NCI-H1092 treated with DMSO at 0.1 percent for 48 hours (cell line): ENCODE measurements at places on chromosomes 2 and 18.

- DNase-seq = no peak
Observed at GRCh38 chr2:200479692-200480265, 30.1 kb downstream of the KCTD18 start.

DNA sequence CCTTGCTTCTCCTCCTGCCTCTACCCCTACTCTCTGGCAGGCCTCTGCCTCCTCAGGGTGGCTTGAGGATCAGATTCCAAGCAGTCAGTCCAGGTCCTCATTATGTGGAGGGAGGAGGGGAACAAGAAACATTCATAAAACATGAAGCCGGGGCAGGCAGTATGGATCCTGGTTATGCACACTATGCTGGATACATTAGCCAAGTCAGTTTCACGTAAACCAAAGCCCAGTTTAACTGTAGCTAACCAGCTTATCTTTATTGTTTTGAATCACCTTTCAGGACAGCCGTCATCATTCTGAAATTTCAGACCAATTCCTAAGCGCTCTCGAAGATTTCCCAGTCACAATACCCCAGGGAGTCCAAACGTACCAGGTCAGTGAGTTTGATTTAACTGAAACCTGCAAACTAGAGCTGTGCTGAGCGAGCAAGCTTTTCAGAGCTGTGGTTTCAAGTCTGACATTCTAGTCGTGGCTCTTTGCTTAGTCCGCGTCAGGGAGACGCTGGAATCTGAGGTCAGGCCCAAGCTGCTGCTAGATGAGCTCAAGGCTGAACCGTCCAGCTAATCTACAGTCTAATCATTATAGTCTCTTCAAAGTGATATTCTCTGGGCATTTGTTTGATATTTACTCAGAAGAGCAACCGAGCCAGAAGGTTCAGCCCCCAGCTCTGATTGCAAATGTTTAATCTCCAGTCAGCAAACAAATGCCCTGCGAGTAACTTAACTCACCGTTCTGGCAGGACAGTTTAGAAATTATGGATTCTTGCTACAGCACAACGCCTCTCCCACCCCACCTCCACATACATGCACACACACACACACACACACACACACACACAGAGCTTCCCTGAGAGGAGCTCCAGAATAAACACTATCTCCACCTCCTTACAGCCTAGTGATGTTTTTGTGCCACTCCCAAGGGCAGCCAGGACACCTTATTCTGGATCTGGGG, 63.8 kb upstream of the BZW1 start:
- DNase-seq = no peak

DNA sequence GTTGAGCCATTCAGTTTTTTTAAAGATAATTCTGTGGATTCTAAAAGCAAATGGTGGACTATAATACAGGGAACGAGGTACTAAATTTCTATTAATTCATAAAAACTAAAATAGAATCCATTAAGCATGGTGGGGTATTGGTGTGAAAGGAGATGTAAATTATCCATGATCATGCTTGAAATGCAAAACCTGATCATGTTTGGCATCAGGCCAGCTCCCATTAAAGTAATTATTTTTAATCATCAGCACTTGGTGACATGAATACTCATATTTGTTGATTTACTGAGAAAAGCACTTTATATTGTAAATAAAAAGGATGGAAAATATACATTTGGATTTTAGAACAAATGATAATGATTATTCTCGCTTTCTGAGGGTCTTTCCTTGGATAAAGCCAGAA, 232.3 kb upstream of the MEIS1 start:
- no peak for DNase-seq

DNA sequence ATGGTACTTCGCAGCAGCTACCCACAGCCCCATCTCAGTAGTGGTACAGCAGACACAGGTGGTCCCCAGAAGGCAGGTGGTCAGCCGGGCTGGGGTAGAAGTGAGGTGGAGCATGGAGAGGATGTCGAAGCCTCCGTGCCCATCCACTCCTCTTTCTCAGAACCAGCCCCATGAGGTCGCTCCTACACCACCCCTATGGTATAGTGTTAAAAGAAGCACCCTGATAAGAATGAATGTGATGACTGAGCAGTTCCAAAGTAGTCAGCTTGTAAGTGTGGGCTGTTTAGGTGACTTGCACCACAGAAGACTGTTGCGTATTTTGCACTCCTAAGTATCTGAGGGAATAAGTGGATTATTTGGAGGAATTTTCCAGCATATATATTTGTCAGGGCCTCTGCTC, 111.3 kb downstream of the WDSUB1 start:
- no peak for DNase-seq

DNA sequence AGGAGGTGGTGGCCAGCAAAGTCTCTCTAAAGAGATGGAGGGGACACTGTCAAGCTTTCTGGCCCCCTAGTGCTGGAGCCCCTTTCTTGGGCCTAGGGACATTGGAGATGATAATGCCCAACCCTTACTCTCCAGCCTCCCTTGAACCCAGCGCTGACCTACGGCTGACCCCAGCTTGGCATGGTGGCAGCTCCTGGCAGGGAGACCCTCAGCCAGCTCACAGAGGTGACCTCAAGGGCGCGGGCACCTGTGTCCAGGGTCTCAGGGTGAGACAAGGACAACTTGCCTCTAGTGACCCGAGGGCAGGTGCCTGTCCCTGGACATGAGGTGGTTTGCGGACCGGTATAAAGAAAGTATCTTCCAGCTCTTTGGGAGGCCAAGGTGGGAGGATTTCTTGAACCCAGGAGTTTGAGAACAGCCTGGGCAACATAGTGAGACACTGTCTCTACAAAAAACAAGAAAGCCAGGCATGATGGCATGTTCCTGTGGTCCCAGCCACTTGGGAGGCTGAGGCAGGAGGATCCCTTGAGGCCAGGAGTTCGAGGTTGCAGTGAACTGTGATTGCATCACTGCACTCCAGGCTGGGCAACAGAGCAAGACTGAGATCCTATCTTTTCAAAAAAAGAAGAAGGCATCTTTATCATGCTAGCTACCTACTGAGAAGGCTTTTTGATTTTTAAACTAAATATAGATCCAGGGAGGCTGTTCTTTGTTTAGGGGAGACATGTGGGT, 3.3 kb upstream of the PER2 start:
- DNase-seq = no peak

GRCh38 chr2:61266632-61267505, 104.9 kb downstream of the C2orf74 start:
- no peak for DNase-seq

DNA sequence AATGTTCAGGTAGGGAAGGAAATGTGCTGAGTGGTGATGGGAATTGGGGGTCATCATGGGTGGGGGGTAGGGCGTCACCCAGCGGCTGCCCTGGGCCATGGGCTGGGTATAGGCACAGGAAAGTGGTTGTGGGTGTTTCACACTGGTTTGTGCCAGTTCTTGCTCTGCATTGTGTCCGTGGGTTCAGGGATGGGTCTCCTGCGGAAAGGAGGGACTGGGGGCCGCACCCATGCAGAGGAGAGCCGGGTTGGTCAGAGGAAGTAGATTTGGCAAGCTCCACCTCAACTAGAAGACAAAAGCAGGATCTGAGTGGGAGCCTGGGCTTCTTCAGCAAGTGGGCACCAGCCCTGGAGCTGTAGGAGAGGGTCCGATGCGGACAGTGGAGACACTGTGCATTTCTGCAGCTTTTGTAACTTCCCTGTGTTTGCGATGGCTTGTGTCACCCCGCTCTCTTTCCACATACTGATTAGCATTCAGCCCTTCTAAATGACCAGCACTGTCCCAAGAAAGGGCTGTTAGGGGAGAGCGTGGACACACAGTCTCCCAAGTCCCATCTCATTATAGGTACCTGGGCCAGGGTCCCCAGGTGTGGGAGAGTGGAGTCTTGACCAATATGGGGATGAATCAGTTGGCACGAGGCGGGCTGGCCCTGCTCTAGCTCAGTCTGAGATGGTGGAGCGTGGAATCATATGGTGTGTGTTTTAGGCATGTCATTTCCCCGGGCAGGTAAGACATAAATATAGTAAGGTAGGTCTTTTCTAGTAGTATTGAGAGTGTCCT, 67.2 kb downstream of the LRRFIP1 start:
- DNase-seq = no peak

DNA sequence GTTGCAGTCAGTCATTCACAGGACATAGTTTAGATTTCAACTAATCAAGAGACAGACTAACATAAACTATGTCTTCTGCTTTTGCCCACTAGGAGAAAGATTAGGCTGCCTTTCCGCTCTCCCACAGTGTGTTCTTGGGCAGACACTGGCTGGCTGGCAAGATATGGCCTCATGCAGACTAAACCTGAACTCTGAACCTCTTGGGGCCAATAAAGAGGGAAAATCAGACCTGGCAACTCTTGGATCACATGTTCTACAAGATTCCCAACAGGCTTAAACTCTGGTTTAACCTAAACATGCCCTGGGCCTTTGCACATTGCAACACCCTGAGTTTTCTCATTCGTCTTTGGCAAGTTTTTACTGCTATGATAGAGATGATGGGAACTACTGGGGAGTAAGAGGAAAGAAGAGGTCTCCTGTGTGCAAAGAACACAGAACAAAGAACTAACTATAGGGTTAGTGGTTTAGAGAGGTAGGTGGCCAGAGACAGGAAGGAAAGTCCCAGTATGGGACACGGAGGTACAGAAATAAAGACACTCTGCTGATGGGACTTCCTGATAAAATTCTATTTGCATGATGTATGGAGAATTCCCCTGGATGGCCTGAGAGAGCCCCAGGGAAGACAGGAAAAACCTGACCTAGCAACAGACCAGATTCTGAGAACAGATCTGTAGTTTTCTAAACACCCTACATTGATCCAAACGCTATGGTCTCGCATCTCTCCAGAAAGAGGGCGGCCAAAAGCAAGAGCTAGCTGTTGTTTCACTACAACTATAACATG, 2.0 kb upstream of the ATRAID start:
- no peak for DNase-seq

DNA sequence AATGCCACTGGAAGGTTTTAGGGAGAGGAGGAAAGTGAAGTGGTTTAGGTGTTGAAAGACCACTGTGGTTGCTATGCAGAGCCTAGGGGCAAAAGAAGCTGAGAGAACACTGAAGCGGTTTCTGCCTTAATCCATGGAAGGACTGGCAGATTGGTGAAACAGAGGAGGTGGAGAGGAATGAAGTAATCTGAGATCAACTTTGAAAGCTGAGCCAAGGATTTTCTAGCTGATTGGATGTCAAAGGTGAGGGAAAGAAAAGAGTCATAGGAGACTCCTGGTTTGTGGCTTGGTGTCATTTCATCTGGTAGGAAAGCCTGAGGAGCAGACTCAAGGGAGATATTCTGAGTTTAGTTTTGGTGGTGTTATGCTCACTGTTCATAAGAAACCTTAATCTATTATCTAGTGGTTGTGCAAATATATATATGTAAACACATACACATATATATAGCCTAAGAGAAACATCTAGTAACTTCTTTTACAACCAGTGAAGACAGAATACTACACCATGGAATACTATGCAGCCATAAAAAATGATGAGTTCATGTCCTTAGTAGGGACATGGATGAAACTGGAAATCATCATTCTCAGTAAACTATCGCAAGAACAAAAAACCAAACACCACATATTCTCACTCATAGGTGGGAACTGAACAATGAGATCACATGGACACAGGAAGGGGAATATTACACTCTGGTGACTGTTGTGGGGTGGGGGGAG, 134.1 kb upstream of the CREB1 start:
- DNase-seq = no peak

DNA sequence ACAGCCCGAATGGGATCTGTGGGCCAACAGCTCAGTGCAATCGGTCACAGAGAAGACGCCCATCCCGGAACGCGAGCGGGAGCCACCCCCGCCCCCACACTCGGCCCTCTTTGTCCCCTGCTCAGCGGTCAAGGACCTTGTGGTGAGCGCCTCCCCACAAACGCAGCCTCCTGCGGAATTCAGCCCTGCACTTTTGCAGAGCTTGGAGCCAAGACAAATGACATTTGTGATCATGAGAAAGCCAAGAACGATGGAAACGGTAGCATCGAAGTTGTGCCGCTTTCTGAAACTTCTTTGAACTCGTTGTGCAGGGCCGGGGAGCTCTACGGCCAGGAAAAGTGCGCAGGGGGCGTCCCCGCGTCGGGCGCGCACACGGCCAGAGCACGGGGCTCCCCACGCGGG, 6.7 kb upstream of the SALL3 start:
- DNase-seq = no peak

DNA sequence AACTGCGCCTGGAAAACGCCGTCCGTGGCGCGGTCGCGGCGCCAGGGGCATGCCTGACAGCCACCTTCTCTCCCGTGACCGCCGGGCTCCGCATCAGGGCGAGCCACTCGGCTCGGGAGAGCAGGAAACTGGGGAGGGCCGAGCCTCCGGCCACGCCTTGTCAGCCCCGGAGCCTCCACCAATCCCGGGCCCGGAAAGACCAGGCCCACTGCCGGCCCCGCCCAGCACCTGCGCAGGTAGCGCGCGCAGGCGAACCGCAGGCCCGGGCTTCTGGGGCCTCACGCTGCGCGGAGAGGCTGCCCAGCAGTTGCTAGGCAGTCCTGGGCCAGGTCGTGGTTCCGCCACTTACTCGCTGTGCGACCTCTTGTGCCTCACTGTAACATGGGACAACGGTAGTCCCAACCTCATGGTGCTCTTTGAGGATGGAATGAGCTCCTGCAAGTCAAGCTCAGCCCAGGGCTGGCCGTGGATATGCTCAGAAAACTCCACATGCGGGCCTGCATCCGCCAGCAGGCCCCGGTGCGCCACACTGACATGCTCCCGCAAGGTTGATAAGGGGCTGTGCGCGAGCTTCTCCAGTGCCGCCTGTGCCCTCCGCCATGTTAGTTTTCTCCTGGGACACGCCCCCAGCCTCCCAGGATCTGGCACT, 97.1 kb downstream of the INHBB start:
- DNase-seq = no peak

- DNase-seq = peak; percentile 6
Observed at GRCh38 chr2:191499874-191500565, 177.9 kb upstream of the NABP1 start.

GRCh38 chr2:136055929-136056688, 61.8 kb downstream of the CXCR4 start:
- no peak for DNase-seq

DNA sequence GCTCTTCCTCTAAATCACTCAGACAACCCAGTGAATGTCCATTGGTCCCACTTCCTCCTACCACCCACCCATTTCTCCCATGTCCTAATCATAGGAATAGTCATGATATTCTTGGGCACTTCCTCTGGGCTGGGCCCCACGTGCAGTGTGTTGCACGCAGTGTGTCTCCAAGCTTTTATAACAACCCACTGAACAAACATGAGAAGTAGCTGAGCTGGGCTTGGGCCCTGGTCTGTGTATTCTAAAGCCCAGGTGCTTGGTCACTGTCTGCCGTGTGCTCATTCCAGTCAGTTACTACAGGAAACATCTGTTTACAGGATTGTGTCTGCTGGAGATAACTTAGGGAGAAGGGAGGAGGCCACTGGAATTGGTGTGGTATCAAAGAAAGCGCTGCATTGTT, 64.2 kb upstream of the THOC1 start:
- no peak for DNase-seq
